ENCODE measurements at places on chromosomes 6 and 20.

- DNase-seq = no peak
Measured at GRCh38 chr20:60056407-60057122, 98.3 kb downstream of the CDH26 start.

DNA sequence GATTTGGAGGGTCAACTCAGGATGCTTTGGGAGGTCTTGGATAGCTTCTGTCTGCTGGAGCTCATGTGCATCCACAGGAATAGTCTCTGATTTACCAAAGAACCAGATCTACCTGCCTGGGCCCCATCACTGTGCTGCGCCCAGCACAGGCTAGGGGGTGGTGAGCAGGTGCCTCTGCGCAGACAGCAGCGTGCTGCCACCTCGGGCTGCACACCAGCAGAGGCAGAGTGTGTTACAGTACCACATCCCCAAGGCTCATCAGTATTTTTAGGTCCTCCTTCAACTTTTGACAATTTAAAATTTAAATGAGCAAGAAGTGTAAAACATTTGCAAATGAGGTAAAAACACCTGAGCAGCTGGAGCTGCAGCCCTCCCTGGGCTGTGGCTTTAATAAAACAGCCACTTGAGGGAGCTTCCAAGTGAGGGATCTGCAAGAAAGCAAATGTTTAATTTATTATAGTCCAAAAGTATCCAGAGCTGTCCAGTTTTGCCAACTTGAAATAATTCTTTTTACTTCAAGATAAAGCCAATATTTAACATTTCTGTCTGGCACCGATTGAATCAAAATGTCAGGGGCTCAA lies 324.9 kb downstream of the ZFAND3 start:
- no peak for DNase-seq

DNA sequence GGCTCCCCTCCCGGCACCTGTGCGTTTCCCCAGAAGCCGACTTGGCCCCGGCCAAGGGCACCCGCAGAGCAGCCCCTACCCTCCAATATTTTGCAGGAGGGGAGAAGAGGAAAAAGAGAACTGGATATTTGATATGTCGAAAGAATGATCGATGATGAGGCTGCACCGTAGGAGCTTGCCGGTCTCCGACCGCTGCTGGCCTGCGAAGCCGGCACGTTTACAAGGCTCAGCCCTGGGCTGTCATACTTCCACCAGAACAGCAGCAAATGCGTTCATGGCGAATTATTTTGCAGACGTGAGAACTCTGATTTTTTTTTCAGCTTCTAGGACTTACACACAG lies 296.7 kb downstream of the TFAP2C start:
- DNase-seq = no peak

DNA sequence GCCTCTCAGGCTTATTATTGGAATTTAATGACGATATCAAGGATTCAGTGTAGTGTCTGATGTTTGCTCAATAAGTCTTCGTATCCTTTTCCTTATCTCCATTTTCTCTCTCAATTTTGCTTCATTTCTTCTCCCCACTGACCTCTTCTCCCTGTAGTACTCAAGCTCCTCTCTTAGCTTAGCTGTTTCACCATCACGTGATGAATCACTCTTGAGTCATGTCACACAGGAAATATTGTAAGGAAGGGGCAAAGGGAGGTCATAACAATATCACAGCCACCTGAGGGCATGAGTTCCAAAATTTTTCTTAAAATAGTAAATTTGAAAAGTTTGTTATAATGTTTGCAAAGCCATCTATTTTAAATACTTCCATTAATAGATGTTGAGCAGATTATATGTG lies 392.2 kb upstream of the MARCKS start:
- no peak for DNase-seq

DNA sequence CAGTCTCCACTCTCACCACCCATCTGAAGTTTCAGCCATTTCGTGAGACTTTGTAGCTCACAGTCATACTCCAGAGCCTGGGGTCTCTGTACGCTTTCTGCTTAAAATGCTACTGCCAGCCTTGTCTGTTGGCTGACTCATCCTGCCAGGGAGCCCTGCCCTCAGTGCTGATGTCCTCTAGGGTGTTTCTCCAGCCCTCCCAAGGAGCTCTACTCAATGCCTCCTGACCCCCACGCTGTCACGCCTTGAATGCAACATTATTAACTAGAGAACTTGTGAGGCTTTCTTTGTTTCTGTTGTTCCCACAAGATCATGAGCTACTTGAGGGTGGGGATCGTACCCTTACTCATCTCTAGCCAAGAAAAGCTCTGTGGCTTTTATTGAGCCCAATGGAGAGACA lies 20.1 kb downstream of the KIF16B start:
- DNase-seq = no peak

DNA sequence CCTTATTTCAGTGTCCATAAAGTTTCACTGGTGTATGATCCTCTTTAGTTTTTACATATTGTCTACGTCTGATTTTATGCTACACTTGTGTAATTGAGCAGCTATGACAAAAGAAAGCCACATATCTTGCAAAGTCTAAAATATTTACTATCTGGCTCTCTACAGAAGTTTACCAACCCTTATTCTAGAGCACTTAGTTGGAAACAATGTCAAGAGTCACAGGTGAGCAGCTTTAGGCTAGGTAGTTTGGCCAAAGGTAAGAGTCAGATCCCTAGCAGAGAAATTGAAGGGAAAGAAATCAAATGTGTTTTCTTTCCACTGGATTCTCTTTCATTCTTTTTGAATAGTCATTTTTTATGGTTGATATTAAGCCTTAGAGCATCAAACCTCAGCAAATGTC lies 34.7 kb upstream of the STXBP5 start:
- no peak for DNase-seq

- no peak for DNase-seq
Measured at GRCh38 chr20:38700141-38700540, 24.1 kb upstream of the SLC32A1 start.

DNA sequence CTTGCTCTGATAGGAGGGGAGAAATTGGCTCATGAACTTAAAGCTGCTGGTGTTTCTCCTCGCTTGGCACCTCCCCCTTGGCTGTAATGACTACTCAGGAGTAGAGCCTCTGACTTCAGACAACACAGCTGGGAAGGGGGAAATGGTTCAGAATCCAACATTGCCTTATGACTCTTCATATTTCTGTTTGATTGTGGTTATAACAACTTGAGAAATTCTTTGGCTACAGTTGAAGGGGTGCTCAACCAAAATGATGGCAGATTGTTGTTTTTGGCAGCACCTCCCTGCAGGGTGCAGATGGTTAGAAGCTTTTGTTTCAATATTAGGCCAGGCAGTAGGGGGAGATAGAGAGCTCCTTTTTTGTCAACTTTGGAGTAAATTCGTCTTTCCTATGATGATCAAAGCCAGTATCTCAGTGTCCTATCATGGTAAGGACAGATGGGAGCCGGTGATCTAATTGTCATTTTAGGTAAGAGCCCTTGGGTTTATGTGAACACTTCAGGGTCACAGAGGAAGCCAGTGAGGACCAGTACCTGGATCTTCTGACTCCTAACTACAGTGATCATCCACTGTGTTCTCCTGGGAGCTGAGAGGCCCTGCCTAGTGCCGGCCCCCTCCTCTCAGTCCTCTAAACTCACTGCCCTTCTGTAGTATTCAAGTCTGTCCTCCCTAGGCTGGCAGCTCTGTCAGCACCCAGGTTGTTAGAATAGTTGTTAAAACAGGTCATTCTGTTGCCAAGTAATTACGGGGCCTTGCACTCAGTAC lies 39.9 kb downstream of the RPRD1B start:
- DNase-seq = no peak
